GM23338 (cell line): ENCODE measurements at places on chromosomes 6 and 20. TPM values are rescaled to one million over a fixed set of nuclear protein-coding genes. Genes with fewer than 3 reads are reported as not detected.

FAXC gene
- 10.5 and 18.3 TPM in 2 replicates for total RNA-seq

PTCRA gene
- total RNA-seq = not detected in 2 replicates

TMEM170B gene
- 6.9 and 8.6 TPM in 2 replicates for total RNA-seq

HCRTR2 gene
- not detected in 2 replicates for total RNA-seq
